ENCODE measurements at places on chromosomes 7 and 10.

GRCh38 chr7:70563960-70564359 is 568.0 kb upstream of the GALNT17 start:
- DNase-seq: no peak

DNA sequence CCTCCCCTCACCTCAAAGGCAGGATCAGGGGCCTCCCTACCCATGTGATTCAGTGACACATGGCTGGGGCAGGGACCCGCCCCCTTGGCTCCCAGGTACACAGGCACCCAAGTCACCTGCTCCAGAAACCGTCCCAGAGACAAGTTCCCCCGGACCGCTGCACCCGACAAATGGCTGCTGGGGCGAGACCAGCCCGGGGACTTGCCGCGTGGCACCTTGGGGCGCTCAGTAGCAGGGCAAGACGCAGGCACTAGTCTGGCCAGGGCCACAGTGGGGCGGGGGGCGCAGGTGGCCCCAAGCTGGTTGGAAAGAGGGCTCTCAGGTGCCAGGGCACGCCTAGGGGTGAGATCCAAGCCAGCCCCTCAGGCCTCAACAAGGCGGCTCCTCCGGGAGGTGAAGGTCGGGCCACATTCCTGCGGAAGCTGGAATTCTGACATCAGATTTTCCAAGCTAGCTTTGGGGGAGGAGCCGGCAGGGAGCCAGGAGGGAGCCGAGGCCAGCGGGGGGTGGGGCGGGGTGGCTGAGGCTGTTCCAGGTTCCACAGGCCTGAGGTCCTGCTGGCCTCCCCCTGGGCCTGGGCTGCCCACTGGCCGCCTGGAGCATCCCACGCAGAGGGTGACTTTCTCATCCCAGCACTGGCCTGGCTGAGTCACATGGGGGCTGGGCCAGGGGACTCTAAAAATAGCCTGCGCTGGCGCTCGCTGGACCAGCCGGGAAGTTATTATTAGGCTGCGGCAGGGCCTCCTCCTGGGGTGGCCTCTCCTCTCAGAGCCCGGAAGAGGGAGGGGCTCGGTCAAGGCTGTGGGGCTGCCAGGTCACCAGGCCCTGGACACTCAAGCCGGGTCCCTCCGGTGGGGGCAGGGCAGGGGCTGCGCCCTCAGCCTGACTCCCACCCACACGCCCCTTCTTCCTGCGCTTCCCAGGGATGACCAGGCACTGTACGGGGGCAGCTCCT is 20.5 kb upstream of the INPP5A start:
- DNase-seq: no peak

GRCh38 chr7:130008941-130009847 is 42.0 kb downstream of the ZC3HC1 start:
- peak; percentile 97 for DNase-seq

- no peak for DNase-seq
Observed at GRCh38 chr7:91892821-91893340, 12.4 kb upstream of the MTERF1 start.

DNA sequence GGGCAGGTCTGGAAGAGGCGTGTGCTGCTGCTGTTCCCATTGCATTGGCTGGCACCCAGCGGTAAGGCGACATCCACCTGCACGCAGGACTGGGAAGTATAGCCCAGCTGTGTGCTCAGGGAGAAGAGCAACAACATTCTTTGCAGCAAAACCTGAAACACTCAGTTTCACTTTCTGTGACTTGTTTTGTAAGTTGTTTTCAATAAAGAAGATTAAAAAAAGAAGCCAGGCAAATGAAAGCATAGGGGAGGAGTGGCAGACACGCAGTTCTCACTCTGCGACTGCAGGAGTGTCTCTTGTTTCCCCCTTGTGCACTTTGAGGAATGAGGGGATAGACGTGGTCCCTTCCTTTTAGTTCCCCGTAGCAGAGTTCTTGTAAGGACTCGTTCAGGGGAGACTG is 5.8 kb downstream of the FBH1 start:
- no peak for DNase-seq

GRCh38 chr10:11440250-11441150 is 170.9 kb downstream of the USP6NL start:
- DNase-seq: no peak

DNA sequence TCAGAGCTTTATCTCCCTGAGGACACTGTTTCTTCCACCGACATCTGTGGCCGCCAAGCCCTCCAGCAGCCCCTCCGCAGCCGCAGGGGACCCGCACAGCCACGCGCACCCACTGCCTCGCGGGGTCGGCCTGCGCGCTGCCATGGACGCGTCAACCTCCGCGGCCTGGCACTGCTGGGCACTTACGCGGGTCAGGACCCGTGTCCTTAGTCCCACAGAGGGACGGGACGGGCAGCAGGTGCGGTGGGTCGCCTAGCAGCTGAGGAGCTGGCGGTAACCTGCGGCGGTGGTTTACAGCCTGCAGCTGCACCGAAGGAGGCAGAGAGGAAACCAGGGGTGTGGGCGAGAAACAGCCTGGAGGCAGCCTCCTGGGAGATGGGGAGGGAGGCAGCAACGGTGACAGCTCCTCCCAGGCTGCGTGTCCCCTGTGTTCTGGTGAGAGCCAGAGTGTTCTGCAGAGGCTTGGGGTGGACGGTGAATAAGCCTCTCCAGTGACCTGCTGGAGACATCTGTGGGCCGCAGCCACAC is 61.3 kb downstream of the SEC61G start:
- DNase-seq: no peak

DNA sequence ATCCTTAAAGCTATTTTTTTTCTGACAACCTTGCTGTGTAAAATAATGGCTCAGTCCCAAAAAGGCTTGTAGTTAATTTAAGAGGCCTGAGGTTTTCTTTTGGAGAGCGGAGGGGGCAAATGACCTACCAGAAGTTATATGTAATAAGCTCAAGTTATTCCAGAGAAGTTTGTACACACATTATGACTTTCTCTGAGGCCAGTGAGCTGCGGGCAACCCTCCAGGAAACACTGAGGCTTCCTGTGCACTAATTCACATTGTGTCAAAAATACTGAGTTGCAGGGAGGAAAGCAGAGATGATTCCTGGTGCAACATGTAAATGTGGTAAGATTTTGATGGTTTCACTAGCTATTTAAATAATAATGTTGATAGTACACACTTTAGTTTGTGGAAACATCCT is 188.6 kb downstream of the DIP2C start:
- DNase-seq: no peak

DNA sequence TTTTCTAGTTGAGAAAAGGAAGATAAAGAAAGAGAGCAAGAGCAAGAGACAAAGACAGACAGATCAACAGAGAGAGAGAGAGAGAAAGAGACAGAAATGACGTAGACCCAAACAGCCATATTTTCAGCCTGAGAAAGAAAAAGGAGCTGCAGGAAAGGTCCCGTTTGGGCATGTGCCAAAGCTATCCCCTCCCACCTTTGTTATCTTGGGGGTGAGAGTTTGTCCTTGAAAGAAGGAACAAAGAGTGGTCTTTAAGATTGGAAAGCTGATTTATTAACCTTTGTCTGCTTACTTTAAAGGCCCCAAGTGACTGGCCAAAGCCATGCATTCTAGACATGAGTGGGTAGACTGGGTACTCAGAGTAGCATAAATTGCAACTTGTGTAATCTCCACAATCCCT is 98.2 kb downstream of the AOAH start:
- no peak for DNase-seq

DNA sequence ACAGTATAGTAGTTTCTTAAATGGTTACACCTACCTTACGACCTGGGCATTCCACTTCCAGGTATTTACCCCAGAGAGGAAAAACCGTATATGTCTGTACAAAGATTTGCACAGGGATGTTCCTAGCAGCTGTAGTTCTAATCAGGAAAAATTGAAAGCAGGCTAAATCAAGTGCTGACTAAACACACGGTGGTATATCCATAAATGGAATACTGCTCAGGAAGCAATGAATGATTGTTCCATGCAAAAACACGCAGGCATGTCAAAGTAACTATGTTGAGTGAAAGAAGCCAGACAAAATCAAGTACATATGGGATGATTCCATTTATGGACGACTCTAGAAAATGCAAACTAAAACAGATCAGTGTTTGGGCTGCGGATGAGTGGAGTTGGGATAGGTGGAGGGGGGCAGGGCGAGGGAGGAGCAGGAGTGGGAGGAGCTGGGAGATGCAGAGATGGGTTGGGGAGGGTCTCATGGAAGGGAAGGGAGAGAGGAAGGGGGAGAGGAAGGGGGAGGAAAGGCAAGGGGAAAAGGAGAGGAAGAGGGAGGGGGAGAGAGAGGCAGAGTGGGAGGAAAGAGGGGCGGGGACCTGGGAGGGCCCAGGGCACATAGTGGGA is 484 bp upstream of the MSRB2 start:
- DNase-seq: no peak

DNA sequence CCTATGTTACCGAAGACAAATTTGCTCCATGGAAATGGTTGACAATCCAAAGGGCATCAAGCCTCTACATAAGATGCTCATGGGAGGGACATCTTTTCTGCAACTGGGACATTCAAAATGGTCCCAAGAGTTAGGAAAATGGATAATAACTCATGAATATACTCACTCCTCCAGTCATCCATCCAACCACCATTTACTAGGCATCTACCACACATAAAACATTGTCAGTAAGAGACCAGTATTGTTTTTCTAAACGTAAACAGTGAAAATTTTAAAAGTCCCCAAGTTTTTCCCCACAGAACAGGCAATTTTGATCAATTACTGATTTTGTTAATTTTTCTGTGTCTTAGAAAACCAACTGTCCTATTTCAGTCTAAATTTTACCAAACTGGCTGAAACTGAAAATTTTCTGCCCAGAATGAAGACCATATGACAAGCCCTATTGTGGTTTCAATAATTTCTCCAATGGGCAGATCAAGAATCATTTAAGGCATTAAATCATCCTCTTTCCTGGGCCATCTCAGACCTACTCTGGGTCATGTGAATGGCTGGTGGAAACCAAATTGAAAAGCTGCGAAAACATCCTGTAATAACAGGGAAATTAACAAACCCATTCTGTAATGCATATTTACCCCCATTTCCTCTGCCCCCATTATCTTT is 24.2 kb downstream of the PIK3AP1 start:
- no peak for DNase-seq

DNA sequence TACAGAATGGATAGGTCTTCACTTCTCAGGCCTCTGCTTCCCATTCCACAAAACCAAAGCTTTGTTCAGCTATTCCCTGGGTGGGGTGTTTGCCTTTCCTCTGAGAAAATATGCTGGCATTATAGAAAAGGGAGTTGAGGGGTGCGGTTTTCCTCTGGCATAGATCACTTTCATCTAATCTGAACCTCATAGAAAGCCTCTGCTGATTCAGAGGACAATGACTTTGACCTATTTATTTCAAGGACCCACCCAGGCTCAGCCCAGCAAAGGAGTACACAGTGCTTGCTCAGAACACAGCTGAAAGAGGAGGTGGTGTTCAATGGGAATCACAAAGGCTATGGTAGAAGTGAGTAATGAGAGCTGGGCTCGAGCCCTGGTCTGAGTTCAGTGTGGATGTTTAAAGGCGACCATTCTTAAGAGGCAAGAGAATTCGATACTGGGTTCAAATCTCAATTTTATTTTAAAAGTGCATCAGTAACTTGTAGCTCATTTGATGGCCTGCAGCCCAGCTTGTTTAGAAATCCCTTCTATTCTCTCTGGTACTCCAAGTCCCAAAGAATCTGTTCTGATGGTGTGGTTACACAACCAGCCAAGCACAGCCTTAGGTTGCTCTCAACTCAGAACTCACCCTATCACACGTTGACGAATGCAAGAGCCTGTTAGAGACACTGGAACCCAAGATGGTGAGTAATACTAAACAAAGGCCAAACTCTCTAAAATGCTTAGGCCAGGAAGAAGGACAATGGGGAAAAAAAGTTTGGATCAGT is 1012.8 kb downstream of the LRMDA start:
- DNase-seq: no peak

GRCh38 chr7:20351901-20352300 is 21.2 kb downstream of the ITGB8 start:
- no peak for DNase-seq

DNA sequence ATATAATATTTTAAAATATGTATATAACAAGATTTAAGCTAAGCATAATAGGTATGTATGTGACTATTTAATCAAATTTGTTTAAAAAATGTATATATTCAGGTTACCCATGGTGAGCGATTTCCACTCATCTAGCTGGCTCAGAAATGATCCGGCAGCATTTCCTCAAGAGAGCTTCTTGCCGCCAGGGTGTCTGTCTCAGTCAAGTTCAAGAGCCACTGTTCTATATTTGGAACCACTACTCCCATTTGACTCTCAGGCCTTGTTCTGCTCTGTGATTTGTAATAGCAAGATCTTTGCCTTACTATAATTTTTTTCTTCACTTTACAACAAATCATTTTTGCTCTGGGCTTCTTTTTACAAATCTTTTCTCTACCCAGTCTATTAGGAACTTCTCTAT is 48.7 kb upstream of the CNTNAP2 start:
- DNase-seq: no peak

DNA sequence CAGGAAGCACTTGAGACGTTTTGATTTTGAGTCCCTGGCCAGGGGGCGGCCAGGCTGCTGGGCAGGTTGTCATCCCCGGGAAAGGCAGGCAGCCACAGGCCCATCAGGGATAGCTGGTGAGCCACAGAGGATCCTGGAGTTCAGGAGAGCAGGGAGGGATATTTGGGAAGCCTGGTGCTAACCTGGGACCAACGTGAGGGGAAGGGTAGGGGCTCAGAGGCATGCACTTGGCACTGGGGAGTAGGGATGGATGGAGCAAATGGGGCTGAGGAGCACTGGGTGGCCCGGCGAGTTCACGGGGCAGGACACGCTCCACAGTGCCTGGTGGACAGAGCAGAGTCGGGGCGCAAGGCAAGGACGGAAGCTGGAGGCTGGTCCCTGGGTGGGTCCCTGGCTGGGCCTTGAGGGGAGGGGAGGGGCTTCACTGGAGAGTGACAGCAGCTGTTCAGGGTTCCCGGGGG is 30.2 kb downstream of the LRRC27 start:
- no peak for DNase-seq

- DNase-seq: no peak
Observed at GRCh38 chr10:69567920-69568319, 5.3 kb downstream of the NEUROG3 start.

DNA sequence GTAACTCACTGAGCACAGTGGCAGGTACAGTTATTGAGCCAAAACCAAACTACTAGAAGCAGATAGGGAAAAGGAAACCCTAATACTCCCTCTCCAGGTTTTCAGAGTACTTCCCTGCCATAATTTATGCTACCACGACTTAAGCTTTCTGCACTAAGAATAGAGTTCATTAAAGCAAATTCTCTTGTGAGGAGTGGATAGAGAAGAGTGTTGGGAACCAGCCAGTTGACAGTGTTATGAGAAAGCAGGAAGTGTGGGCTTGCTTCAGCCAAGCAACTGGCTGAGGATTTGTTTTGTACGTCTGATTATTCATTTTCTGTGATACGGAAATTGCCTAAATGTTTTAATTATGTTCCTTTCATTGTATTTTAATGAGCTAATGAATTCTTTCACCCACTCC is 280.5 kb downstream of the KIF20B start:
- no peak for DNase-seq

DNA sequence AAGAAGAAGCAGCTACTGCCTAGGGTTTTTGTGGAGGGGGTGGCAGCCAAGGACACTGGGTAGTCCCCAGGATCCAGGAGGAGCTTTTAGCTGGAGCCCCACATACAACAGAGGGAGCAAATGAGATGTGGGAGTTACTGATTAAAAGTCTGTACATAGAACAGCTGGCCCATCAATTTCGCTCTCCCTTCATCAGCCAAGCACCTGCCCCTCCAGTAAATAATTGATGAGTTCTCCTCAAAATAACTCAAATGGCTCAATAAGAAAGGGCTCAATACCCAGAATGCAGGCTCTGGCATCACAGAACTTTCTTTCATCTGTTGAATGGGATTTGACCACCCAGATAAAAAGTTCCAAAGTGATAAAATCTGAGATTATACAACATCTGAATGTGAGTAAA is 15.1 kb upstream of the WNT8B start:
- no peak for DNase-seq

GRCh38 chr7:33716581-33717477 is 188.5 kb upstream of the BMPER start:
- no peak for DNase-seq

- no peak for DNase-seq
Observed at GRCh38 chr7:18638594-18639452, 143.3 kb downstream of the HDAC9 start.

Data from NCI-H2029 (cell line).